Caki2 (cell line): ENCODE measurements at places on chromosomes 2 and 18. TPM values are rescaled to one million over a fixed set of nuclear protein-coding genes. Genes with fewer than 3 reads are reported as not detected.

The ACTG2 gene
- not detected in 2 replicates for total RNA-seq

The OR6B2 gene
- not detected in 2 replicates for total RNA-seq

The HMSD gene
- not detected in 2 replicates for total RNA-seq

The MYO5B gene
- 9.6 and 12.6 TPM in 2 replicates for total RNA-seq

The SNTG2 gene
- total RNA-seq: not detected in 2 replicates

- DNase-seq: no peak
Observed at GRCh38 chr18:45957100-45957499, 10.0 kb downstream of the EPG5 start.

- peak; percentile 14 for DNase-seq
Observed at GRCh38 chr2:50746526-50746925, 285.4 kb downstream of the NRXN1 start.

DNA sequence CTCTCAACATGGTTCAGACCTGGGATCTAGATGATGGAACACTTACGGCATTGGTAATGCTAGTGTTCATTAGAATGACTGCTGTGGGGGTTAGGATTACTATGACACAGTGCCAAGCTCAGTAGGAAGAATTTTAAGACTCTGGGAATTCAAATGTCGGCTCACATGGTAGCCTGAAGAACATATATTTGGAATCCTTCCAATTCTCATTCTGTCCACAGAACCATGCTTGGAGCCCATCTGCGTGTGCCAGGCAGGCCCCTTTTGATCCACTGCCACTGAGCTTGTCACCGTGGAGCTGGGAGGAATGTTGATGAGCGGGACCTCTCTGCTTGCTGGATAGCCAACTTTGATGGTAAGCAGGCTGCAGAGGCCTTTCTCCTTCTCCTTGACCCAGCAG, 322.0 kb upstream of the SOX11 start:
- no peak for DNase-seq

DNA sequence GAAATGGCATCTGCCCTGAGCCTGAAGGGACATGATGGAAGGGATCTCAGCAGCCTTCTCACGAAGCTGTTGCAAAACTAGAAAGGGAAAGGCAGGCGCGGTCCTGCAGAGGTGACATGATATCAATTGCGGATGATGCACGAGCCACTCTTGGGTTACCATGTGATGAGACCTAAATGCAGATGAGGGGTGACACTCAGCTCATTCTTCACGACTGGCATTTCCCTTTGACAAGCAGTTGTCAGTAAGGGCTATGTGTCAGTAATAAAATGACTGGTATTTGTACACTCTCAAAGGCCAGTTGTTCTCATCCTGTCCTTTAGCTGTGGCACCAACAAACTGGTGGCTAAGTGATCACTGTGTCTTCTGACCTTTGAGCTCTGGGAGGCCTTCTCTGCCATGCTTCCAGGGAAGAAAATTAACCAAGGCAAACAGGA, 273.6 kb downstream of the ETAA1 start:
- no peak for DNase-seq

DNA sequence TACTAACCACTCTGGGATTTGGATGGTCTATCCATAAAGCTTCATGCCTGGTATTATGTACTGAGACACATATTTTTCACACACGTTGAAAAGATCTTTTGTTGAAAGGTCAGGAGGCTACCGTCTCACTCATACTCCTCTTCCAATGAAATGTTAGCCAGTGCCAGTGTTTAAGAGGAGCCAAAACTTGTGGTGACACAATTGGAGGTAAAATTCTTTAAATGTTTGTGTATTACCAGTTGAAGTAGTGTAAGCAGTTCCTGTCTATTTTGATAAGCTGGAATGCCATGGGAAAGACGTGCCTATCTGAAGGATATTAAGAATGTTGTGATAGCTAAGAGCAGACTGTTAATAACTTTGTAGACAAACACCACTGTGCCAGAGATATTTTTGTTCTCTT, 32.1 kb downstream of the MARCHF7 start:
- peak; percentile 78 for DNase-seq

GRCh38 chr2:197209742-197210408, 100.7 kb downstream of the ANKRD44 start:
- peak; percentile 90 for DNase-seq

DNA sequence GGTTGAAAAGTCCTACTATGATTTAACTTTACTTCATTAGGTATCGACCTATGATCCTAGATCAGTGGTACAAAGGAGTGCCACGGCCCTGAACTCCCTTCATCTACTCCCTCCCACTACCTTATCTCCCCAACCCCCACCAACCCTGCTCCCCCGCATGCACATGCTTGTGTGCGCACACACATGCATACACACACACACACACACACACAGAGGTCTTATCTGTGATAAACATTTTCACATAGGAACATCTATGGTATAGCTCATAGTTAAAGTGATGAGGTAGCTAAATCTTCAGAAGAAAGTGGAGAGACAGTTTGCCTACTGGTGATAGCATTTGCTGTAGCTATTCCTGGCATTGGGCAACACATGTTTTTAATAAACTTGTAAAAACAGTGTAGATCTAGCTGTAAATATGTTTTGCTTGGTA, 471.3 kb downstream of the ZEB2 start:
- DNase-seq: no peak

DNA sequence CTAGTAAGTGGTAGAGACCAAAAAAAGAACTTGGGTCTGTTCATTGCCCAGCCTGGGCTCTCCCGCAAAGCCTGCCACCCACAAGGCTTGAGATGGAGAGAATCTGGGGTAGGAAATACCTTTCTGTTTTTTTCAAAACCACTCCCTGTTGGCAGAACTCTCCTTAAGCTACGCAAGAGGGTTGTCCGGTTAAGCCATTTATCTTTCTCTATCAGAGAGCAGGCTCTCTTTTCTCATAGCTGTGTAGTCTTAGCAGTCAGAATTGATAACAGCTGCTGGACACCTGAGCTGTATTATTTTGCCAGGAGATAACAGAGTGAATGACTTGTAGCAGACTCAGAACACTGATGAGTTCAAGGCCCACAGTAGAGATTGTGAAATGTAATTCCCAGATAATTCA, 1088.1 kb downstream of the TSN start:
- no peak for DNase-seq

DNA sequence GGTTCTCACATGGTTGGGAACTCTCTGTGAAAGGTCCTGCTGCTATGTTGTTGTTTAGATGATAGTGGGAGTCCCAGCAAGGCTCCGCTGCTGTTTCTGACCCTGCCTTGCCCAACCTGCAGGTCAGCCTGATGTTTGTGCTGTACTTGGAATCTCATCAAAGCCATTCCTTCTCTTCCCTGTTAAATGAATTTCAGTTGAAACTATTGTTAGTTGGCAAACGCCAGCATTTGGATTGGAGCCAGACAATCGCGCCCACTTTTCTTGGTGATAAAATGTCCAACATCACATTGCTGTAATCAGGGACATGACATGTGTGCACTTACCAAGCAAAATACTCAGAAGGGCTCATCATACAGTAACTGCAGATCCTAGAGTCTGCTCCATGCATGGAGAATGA, 12.8 kb upstream of the TWSG1 start:
- DNase-seq: no peak

DNA sequence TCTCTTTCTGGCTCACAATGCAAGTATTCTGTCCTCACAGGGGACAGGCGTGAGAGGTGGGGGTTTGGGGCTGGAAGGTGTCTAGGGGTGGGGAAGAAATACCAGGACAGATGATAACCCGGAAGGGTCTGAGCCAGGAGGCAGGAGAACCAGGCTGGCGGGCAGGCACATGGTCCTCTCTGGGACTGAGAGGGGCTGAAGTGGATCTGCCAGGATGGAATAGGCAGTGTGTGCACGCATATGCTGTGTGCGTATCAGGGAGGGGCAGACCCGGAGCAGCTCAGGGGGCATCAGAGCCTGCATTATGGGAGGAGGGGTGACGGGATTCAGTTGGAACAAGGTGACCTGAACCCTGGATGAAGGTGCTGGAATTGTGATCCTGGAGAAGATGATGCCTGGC, 157.3 kb downstream of the DYSF start:
- no peak for DNase-seq

DNA sequence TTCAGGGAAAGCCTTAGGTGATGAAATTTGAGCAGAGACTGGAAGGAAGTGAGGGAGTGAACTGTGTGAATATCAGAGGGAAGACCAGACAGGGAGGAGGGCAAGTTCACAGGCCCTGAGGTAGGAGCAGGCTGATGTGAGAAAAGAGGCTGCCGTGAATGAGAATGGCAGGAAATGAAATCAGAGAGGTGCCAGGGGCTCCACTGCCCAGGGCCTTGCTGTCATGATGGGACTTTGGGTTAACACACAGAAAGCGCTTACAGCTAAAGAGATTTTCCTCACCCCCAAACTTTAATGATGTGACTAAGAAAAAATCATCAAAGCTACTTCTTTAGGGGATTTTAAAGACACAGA, 53.8 kb downstream of the MARCHF4 start:
- no peak for DNase-seq

- peak; percentile 27 for DNase-seq
Observed at GRCh38 chr2:98487806-98488189, 43.1 kb downstream of the INPP4A start.

- DNase-seq: no peak
Observed at GRCh38 chr2:26994983-26995382, 24.5 kb downstream of the MAPRE3 start.

DNA sequence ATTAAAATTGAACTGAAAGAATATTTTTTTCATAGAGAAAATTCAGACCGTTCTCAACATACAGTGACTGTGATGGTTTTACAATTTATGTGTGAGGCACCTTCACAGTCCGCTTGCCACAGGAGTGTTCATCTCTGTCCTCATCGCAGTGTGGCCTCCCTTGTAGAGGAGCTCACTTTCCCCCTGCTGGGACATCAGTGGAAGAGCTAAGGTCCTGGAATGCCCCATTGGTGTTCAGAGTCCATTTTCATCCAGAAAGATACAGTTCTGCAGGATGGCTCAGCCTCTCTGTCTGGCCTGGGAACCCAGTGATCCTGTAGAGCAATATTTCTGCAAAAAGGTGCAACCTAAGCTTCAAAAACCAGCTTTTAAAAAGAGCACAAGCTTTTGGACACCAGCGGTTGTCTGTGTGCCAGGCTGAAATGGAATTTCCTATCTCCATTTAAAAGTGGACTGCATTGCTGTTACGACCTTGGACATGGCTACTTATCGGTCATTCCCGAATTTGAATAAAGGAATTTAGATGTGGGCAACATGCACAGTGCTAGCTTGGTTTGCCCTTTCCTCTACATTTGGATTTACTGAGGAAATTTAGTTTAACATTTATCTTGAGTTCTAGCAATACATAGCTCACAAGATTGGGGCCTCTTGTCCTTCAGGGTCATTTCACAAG, 26.7 kb upstream of the FAM237A start:
- DNase-seq: no peak

- no peak for DNase-seq
Observed at GRCh38 chr2:212242724-212243123, 295.9 kb downstream of the ERBB4 start.

DNA sequence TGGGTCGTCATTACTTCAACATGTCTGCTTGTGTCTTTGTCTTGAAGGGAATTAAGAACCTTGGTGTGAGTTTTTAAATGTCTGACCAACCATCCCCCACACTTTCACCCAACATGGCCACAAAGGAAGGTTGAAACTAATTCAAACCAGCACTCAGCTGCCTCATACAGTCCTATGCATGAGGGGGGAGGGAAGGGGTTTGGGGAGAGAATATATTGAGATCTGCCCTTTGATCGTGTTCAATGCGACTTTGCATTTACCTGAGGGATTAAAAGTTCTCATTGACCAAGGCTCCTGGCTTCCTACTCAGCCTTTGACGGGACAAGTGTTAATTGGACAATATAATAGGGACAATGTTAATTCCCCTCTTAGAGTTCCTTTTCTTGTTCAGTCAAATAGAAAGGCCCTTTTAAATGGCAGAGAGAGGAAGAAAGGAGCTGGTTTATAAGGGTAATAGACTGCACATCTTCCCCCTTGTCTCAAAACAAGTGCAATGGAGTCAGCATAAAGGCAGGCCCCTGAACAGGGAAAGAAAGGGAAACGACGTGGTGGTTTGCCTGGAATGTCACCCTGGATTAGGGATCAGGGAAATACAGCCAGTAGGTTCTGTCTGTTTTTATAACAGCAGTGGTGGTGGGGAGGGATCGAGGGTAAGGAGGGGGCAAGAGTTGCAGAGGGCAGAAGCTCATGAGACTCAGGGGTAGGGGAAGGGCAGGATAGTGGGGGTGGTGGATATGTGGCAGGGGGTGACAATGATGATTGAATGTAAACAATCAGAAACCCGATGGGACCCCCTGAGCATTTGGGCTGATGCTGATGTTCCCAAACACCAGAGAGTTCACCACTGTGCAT, 198.7 kb downstream of the MYCN start:
- DNase-seq: no peak

- no peak for DNase-seq
Observed at GRCh38 chr18:21134895-21135294, 23.3 kb upstream of the ROCK1 start.

DNA sequence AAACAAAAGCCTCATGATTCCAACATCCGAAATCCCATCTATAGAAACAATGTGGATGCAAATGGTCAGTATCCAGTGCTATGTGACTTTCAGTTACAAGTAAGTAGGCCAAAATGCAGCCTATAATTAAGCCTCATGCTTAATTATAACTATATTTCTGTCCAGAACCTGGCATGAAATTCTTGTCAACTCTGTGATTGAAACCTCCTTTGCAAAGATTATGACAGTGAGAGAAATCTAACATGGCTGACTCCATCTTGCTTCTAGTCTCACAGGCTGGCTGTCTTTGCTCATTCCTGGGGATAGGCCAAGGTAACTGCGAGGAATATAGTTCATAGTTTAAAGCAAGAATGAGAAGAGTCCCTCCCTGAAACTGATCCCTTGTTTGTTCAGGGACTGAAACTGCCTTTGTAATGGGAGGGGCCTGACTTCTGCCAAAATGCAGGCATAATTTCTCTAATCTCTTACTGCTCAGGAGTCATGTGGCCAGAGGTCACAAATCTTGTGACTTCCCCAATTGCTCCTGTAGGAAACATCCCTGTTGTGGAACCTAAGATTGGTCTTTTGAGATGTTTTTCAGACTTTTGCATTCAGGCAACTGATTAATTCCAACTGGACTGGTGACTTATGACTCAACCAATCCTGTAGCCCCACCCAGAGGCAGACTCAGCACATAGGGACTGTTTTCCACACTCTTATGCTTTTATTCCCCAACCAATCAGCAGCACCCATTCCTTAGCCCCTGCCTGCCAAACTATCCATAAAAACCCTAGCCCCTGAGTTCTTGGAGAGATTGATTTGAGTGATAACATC, 84.5 kb upstream of the TLK1 start:
- DNase-seq: peak; percentile 68

DNA sequence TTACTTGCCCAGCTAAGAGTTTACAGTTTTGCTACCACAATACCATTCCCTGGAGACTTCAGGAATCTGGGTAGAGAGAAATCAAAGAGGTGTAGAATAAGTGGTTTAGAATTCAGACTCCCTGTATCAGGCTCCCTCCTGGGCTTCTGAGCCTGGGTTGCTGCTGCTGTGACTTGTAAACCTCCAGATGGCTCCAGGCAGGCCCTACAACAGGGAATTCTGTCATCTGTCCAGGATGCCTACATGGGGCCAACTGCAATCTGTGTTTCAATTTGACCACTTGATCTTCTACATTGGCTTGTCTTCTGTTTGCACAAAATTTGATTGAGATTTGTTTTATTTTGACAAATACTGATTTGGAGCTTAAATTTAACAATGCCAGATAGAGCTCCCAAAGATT, 183.9 kb downstream of the RAD51AP2 start:
- DNase-seq: no peak
